ENCODE measurements at places on chromosomes 1 and 21.

- no peak for DNase-seq
Measured at GRCh38 chr1:203142684-203143408, 15.3 kb downstream of the ADORA1 start.

DNA sequence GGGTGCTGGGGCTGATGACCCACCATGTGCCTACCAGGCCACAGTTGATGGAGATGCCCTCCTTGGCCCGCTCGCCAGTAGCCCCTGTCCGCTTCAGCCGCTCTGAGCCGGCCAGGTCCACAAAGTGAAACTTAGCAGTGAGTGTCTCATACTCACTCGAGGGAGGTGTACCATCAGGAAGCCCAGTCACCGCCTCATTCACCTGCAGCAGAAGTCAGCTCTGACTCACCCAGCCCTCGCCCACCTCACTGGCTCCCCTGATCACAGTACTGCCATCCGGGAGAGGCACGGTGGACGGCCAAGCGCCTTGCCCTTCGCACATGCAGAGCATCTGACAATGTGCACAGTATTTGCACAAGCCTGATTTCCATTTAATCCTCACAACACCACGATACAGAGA, 18.8 kb downstream of the KIF21B start:
- DNase-seq: no peak

- DNase-seq: no peak
Measured at GRCh38 chr1:243559575-243560162, 290.4 kb downstream of the AKT3 start.

DNA sequence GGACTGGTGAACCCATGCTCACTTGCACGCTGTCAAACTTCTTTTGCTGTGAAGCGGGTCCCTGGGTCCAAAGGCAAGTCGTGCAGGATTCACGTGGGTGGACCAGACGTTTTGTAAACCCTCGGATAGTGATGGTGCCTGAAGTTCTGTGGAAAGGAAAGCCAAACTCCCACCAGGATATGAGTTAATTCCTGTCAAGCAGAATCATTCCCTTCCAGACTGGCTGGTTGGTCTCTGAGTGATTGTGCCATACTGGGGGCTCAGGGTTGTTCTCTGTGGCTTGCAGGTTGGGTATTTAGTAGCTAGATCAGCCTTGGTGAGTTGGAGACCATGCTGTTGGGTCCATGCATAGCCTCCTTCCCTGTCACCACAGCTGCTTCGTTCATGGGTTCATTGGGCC, 32.7 kb upstream of the IGSF5 start:
- no peak for DNase-seq

GRCh38 chr21:36504067-36505058, 24.4 kb upstream of the CLDN14 start:
- peak; percentile 1 for DNase-seq

DNA sequence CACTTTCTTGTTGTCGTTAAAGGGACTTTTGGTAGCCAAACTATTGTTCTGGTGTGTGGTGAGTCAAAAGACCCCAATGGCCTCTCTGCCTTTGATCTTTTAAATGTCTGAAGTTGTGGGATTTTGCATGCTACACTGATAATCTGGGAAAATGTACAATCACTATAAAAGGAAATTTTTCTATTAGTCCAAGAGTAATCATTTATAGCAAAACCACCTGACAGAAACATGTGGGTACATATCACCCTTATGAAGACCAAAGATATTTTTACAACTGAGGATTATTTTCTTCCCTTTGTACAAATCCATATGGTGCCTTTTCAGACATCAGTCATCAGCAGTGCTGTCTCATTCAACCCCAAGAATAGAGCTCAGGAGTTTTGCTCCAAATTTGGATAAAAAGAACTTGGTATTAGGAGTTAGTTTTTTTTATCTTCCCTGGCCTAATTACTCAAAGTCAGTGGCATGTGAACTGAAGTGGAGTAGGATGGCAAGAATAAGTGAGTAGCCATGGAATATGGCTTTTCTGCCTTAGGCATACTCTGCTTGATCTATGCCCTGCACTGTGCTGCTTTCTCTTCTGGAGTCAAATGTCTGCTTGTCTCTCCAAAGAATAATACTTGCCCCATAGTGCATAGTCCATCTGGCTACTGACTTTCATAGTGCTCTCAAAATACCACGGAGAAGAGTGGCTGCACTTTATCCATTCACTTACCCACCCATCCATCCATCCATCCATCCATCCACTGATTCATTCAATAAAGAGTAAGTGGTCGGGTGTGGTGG, 13.5 kb downstream of the GREM2 start:
- no peak for DNase-seq

DNA sequence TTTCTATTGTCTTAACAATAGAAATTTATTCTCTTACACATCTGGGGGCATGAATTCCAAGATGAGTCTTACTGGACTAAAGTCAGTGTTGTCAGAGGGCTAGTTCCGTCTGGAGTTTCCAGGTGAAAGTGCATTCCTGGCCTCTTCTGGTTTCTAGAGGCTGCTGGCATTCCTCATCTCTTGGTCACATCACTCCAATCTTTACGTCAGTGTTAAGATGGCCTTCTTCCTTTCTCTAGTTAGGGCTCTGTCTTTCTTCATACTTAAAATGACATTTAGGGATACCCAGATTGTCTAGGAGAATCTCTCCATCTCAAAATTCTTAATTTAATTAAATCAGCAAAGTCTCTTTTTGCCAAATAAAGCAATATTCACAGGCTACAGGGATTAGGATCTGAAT, 13.3 kb upstream of the PDC start:
- no peak for DNase-seq

DNA sequence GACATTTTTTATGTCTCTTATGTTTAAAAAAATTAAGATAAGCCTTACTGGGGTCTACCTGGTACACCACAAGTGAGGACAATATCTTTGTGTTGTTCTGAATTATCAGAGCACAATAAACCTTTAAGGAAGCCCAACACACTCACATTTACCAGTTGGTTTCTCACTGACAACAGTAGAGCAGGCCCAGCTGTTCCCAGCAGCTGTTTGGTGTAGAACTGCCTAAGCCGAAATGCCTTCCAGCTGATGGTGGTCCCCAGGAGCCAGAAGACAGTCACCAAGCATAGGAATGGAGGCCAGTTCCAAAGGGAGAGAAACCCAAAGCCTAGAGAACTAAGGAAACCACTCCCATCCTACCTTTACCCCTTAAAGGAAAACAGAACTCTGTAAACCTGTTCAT, 428.6 kb upstream of the CAMK1G start:
- DNase-seq: no peak

All from hypothalamus (tissue), 51 donors.